ENCODE measurements at places on chromosomes 2 and 18.

DNA sequence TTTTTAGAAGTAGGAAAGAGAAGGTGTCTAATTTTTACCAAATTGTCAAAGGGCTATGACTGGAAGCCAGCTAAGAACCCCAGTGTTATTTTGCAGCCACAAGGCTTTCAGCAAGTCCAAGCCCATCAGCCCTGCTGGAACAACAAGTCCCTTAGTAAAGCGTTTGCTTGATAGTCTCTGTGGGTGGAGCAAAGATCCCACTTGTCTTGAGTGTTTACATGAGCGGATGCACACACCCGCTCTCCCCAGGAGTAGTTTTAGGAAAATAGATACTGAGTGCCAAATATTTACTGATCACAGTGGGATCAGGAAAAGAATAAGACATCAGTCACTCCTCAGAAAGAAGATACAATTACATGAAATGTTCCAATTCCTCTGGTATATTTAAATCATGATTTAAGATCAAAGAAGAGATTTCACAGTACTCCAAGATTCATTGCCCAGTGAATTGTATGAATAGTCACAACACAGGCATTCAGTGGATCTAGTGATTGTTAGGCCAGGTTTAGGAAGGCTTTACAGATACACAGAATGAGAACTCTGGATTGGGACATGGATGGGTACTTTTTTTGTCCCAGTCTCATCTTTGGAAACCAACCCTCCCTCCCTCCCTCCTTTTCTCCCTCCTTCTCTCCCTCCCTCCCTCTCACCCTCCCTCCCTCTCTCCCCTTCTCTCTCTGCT is 514.9 kb downstream of the PTPRM start:
- DNase-seq: no peak

- no peak for DNase-seq
Observed at GRCh38 chr2:142462306-142462705, 331.5 kb upstream of the LRP1B start.

DNA sequence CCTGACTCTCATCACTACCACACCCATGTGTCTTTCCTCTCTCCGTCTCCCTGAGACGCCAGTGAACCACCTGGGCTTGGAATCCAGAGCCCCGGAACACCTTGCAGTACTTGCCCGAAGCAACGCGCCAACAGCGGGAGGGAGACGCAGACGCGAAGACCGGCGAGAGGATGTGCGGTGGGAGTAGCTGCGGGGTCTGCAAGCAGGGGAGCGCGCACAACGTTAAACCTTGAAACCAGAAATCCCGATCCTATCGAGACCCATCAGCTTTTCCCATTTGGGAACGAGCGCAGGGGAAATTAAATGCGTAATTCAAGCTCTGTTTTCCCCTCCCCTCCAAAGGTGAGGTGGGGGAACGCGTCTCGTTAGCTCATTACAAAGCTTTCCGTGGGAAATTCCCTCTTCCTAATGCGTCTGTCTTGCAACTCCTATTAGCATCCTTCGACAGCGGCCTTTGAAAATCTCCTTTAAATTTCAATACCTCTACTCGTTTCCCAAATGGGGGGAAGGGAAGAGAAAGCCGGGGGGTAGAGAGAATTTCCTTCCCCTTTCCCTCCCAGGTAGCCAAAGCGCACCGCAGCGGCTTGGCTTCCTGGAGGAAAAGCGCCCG is 421 bp upstream of the CNTNAP5 start:
- no peak for DNase-seq

DNA sequence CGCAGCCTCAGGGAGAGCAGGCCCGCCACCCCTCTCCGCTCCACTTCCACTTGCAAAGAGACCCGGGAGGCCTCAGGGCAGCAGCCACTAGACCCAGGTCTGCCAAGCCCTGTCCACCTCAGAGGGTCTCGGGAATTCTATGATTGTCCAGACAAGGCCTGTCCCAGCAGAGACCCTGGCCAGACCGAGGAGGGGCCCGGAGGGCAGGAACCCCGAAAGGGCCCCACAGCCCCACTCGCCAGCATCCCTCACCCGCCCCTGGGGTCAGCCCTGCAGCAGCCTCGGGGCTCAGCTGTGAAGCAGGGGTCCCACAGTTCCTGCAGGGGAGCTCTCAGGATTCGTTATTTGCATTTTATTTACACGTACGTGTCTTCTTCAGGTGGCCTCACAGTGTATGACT is 269.5 kb downstream of the EIPR1 start:
- no peak for DNase-seq

DNA sequence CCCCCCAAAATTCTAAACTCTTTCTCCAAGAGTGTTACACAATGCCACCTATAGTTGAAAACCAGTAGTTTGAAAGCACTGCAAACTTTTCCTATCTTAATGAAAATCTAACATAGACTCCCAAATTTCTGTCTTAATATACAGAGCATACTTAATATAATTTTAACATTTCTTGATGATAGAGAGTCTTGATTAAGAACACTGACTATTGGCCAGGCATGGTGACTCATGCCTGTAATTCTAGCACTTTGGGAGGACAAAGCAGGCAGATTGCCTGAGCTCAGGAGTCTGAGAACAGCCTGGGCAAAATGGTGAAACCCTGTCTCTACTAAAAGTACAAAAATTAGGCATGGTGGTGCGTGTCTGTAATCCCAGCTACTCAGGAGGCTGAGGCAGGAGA is 34.2 kb downstream of the ASXL2 start:
- DNase-seq: no peak

GRCh38 chr2:189782221-189782671 is 1.9 kb downstream of the ORMDL1 start:
- no peak for DNase-seq

GRCh38 chr2:29160184-29160583 is 45.0 kb downstream of the CLIP4 start:
- no peak for DNase-seq

- DNase-seq: no peak
Observed at GRCh38 chr18:67331857-67332256, 184.7 kb downstream of the DSEL start.

Measured in MM.1S (cell line).